ENCODE measurements at places on chromosomes 2 and 18.

DNA sequence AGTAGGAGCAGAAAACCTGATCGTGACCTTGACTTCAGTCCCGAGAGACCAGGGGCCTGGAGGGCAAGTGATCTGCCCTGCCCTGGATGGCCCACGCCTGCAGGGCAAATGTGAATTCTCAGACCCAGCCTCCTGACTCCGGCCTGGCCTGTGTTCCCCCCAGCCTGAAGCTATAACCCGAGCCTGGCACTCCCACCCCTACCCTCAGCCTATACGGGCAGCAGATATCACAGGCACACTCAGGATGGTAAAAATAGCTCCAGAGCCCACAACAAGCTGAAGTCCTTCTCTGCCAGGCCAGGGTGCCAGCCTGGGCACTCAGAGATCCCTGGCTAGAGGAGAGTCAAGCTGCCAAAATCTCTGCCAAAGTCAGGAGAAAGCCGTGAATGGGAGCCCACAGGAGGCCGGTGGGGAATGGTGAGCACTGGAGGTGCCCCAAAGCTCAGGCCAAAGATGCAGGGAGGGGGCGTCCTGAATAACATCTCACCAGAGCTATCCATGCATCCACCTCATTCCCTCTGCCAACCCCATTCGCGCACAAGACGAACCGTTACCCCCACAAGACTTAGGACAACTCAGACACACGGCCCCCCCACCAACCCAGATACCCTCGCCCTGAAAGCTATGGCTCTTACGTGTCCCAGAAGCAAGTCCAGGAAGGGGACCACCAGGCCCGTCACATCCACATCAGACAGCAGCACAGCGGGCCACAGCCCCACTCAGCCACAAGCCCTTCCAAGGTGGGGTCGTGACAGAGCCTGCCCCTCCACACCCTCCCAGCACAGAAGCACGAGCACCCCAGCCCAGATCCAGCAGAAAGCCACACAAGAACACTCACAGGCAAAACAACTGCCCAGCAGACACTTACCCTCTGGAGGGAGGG lies 144.9 kb downstream of the TNS1 start:
- no peak for DNase-seq

- no peak for DNase-seq
These were observed 26.4 kb downstream of the ARHGAP15 start for GRCh38 chr2:143155661-143156060.

- no peak for DNase-seq
These were observed 40.3 kb downstream of the METTL8 start for GRCh38 chr2:171393487-171393886.

GRCh38 chr2:175253871-175254270 lies 72.4 kb upstream of the ATP5MC3 start:
- no peak for DNase-seq

GRCh38 chr2:11314487-11314886 lies 29.9 kb downstream of the ROCK2 start:
- DNase-seq, result no peak

DNA sequence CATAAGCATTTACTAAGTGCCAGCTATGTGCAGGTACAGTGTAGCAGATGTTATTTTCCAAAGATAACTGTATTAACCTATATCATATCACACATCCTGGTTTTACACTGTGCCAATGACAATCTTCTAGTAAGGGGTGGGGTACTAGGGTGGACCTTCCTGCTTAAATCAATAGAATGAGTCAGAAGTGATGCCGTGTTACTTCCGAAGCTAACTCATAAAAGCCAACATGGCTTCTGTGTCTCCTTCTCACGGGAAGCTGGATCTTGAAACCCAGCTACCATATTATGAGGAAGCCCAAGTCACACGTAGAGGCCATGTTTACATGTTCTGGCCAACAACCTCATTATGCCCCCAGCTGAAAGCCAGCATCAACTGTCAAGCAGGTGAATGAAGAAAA lies 59.1 kb downstream of the MRPL33 start:
- no peak for DNase-seq

- no peak for DNase-seq
These were observed 537.7 kb downstream of the TNS1 start for GRCh38 chr2:217465100-217465499.

DNA sequence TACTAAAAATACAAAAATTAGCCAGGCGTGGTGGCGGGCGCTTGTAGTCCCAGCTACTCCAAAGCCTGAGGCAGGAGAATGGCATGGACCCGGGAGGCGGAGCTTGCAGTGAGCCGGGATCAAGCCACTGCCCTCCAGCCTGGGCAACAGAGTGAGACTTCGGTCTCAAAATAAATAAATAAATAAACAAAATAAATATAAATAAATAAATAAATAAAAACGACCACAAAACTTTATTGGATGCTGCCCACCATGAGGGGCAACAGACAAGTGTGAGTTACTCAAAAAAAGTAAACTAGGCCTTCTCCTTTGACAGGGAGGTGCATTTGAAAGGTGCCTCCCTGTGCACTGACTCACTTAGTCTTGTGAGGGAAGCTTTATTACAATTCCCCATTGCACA lies 50.4 kb downstream of the SLC4A1AP start:
- no peak for DNase-seq

DNA sequence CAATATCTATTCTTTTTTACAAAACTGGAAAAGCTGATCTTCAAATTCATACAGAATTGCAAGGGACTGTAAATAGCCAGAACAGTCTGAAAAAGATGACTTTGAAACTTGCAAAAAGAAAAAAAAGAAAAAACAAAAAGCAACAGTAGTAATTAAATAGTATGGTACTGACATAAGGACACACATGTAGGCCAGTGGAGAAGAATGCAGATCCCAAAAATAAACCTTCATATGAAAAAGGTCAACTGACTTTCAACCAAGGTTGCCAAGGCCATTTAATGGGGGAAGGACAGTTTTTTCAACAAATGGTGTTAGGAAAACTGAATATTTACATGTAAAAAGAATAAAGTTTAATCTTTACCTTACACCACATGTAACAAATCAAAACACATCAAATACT lies 111.8 kb downstream of the USP34 start:
- no peak for DNase-seq

GRCh38 chr2:160509016-160509415 lies 15.4 kb upstream of the RBMS1 start:
- DNase-seq, result no peak

GRCh38 chr2:48454504-48454903 lies 75.5 kb upstream of the STON1 start:
- DNase-seq, result peak; percentile 26

GRCh38 chr18:70386582-70386981 lies 97.7 kb downstream of the SOCS6 start:
- DNase-seq, result no peak

DNA sequence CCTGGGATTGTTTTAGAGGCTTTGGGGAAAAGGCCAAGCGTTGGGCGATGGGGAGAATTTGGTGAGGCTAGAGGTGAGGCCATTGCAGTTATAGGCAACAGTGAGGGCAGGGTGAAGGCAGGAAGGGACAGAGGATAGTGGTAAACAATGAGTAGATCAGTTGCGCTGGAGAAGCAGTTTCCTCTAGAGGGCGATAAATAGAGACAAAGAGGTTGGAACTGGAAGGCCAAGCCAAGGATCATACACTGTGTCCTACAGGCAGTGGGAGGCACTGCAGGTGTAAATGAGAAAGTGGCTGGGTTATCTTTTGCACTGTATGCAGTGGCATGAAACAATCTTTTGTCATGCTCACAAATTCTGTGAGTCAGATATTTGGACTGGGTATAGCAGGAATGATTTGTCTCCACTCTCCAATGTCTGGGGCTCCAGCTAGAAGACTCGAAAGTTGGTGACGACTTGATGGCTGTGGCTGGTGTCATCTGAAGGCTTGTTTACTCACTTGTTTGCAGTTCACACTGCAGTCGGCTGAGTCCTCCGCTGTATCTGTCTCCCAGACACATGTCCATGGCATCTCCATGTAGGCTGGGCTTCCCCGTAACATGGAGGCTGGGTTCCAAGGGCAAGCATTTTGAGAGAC lies 82.1 kb downstream of the TNP1 start:
- peak; percentile 64 for DNase-seq

DNA sequence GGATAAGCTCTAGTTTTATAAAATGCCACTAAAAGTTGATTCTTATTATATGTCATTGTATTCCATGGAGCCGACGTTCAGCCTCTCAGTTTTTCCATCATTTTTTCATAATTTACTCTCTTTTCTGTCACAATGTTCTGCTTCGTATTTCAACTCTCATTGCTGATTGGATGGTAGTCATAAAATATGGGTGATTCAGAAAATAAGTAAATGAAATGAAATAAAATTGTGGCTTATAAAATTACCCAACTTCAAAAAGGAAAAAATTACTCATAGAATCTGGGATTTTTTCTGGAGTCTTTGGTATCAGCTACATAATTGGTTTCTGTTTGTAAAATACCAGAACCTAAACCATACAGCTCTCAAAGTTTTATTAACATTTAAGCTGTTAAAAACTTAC lies 139.7 kb upstream of the ITGA4 start:
- DNase-seq, result no peak

DNA sequence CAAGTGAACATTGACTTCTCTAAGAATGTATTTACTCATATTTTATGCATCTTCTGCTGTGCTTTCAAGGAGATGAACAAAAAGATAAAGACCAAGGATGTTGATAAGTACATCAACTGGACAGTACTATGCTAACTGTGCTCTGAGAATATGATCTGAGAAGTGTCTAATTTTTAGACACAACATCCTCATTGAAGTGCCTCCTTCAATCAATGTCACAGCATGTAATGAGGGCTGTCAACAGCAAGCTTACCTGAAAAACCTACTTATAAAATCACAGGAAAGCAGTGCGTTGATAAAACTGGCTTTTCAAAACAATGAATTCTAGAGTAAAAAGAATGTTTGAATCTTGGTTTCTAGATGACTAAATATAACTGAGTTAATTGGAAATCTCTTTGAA lies 452.9 kb upstream of the DSEL start:
- DNase-seq, result no peak

- no peak for DNase-seq
These were observed 93.3 kb downstream of the RNF144A start for GRCh38 chr2:7010391-7011054.

DNA sequence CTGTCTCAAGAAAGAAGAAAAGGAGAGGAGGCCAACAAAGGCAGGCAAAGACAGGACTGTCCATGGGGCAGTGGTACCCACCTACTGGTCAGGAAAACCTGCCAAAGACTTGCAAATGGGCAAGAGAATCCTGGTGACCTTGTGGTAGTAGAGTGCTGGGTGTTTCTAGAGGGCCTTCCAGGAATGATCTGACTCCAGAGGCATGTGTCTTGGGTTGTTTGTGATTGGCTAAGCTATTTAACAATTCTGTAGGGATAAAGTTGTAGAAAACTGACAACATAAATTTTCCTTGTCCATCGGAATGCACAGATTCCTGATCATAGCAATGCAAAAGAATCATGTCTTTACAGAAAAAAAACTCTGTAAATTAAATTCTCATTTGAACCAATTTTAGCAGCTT lies 68.5 kb upstream of the ZNF532 start:
- DNase-seq, result no peak

- peak; percentile 45 for DNase-seq
These were observed 67.0 kb upstream of the LYPD6B start for GRCh38 chr2:148971547-148971946.

- DNase-seq, result peak; percentile 90
These were observed 31.0 kb upstream of the SLC3A1 start for GRCh38 chr2:44244135-44244871.

DNA sequence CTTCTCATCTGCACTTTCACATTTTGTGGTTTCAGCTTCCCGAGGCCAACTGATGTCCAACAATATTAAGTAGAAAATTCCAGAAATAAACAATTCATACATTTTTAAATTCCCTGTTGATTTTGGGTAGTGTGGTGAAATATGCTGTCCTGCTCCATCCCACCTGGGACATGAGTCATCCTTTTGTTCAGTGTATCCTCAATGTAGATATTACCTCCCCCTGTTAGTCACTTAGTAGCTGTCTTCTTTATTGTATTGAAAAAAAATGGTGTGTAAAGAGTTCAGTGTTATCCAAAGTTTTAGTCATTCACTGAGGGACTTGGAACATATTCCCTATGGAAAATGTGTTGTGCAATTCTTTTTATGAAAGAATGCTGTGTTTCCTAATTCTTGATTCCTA lies 348.1 kb downstream of the SOCS6 start:
- no peak for DNase-seq

DNA sequence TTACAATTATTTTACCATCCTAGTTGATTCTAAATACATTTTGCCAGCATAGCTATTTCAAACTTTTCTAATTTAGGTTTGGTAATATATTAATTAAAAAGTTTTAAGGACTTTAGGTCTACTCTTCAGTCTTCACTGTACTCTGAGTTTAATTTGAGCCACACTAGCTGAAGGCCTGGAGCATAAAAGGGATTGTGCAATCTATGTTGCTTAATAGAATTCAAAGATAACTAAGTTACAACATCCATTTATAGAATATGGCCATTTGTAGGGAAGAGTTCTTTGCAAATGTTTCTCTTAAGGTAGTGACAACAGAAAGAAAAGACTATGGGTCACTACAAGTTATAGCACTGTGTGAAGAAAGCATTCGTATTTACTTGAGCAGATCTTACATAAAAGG lies 702.2 kb upstream of the NRXN1 start:
- no peak for DNase-seq

DNA sequence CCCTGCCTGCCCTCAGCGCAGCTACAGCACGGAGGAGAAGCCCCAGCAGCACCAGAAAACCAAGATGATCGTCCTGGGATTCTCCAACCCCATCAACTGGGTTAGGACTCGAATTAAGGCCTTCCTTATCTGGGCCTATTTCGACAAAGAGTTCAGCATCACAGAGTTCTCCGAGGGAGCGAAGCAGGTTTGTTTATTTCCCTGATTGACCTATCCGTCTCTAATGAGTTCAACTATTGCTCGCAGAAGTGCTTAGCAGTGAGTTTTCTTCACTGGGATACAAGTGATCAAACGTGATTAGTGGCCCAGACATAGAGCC lies 639 bp downstream of the MAIP1 start:
- no peak for DNase-seq

DNA sequence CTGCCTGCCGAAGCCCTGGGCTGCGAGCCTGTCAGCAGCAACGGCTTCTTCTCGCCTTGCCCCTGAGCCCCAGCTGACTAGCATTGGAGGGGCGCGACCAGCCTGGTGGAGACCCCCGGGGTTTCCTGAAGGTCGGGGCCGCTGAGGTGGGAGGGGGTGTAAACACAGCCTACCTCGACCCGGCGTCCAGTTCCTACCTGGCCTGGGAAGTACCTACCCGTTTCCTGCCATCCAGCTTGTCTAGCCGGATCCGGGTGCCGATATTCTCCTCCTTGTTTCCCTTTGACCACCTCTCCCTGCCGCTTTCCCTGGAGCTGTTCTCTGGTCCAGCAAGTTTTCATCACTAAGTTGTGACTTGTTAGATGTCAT lies 511 bp downstream of the MOB4 start:
- no peak for DNase-seq

DNA sequence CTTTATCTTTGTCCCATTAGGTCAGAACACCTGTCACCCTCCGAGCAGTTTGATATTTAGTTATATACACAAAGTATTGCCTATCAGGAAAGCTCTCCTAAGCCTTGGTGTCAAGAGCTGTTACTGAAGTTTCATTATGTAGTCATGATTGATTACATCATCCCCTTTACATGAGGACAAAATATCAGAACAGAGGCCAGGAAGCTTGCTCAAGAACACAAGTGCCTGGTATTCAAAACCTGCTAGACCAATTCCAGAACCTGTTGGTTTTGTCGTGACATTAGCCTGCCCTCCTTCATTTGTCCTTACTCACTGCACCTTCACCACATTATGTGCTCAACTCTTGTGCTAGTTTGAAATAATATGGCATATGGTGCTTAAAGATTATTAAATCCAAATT lies 377.1 kb downstream of the CDH19 start:
- no peak for DNase-seq
